ENCODE measurements at places on chromosomes 2 and 18.

DNA sequence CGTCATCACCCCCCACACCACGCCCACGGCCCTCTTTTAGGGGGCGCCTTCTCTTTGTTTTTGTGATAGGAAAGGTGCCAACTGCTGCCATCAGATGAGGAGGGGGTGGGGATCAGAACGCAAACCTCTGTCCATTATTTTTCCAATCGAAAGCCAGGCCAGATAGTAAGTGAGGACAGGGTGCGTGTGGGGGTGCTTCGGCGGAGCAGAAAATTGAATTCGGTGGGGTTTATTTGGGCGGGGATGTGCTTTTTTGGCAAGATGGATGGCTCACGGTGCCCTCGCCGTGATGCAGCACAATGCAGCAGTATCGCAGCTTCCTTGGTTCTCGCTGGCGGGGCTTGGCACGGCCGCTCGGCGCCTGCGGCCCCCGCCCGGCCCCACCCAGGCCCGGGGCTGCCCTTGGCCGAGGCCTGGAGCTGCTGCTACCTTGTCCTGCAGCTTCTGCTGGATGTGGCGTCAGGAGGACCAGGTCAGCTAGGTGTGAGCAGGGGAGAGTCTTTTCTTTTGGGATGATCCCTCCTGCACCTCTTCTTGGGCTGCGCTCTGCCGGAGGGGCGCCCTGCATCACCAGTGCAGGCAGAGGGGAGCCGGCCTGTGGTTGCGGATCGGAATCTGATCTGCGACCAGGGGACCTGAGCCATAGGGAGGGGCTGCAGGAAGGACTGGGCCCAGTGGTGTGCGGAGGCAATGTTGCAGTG, 1.3 kb downstream of the SPTBN1 start:
- peak; percentile 14 for DNase-seq

- DNase-seq: no peak
These were observed 44.1 kb downstream of the NEDD4L start for GRCh38 chr18:58087928-58088690.

- DNase-seq: no peak
These were observed 177.7 kb downstream of the TMEM247 start for GRCh38 chr2:46657042-46657504.

DNA sequence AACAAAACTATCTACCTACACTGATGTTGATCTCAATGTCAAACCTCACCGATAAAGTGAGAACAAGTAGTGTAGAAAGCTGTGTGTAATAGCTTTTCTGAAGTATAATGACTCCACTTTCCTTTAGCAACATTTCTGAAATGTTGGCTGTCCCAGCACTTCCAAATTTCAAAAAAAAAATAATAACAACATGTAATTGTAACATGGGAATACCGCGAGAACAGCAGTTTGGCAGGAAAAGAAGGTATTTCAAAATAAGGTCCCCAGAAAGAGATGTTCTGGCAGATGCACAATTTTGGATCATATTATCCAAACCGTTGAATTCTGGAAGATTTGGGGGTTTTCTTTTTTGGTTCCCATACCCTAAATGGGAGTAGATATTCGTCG, 352.0 kb downstream of the ARHGAP15 start:
- no peak for DNase-seq

GRCh38 chr2:3535794-3536681, 16.7 kb upstream of the ADI1 start:
- DNase-seq: no peak

DNA sequence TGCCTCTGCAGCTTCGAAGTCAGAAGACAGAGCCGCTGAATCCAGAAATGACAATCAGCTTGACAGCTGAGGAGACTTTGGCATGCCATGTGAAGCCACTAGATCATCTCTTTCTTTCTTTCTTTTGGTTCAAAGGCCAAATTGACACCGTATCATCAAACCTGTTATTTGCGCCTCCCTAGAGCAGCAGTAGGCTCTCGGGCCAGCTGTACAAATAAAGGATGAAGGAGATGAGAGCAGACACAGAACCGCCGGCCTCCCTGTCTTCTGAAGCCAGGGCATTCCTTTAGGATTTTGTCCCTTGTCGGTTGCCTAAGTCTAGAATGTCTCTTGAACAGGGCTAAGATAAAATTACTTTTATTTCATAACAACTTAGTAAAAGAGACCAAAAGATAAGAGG, 36.8 kb downstream of the COL4A4 start:
- DNase-seq: no peak

DNA sequence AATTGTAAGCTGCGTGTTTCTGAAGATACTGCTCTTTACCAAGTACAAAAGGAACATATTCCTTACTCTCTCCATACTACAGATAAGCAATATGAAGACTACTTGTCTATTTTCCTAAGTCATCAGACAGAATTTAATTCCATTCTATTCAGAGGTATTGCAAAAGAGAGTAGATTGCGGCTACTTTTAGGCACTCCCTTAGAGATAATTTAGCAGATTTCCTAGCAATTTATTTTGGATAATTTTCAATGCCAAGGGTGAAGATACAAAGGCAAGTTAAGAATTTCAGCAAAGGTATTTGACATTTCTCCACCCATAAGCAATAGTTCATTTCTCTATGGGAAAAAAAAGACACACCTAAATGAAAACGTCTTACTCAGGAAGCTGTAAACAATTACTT, 161.1 kb downstream of the PDE1A start:
- DNase-seq: no peak

- DNase-seq: no peak
These were observed 65.1 kb downstream of the MRPS9 start for GRCh38 chr2:105102963-105103421.

DNA sequence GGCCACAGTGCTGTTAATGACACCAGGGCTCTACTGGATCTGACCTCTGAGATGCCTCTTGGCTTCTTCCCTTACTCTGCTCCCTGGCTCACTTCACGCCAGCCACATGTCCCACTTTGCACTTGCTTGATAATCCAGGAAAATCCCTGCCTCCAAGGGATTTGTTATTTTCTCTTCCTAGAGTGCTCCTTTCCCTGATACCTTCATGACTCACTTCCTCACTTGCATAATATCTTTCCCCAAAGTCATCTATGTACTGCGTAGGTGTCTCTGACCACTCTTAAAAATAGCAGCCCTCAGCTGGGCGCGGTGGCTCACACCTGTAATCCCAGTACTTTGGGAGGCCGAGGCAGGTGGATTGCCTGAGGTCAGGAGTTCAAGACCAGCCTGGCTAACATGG, 572.3 kb downstream of the PLCL1 start:
- DNase-seq: no peak

DNA sequence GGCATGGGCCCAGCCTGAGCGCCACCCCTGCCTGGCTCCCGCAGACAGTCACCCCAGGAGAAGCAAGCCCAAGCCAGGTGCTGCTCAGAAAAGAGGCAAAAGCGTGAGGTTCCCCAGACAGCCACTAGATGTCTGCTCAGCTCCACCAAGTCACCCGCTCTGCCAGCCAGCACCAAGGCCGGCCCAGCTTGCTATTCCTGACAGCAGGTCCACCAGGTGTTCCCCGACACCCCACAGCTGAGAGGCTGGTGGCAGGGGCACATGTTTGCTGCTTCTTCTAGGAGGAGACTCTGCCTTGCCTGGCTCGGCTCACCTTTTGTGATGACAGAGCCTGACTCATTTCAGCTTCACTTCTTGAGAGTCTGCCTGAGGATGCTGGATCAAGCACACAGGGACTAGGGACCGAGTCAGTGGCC, 206.7 kb downstream of the MGAT5 start:
- peak; percentile 49 for DNase-seq

Data from progenitor cell of endocrine pancreas (in vitro differentiated cells).